ENCODE measurements at places on chromosomes 1 and 21.

DNA sequence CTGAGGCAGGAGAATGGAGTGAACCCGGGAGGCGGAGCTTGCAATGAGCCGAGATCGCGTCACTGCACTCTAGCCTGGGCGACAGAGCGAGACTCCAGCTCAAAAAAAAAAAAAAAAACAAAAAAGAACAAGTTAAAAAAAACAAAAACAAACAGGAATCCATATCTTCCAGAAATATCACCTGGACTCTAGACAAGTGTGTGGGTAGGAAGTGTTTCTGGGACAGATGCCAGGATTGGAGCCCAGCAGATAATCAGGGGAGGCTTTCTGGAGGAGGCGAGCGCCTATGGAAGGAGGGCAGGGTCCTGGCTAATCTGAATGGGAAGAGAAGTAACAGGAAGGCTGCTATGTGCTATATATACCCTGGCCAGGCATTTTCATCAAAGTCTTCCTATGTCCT lies 43.6 kb upstream of the SYNC start:
- DNase-seq, result no peak

DNA sequence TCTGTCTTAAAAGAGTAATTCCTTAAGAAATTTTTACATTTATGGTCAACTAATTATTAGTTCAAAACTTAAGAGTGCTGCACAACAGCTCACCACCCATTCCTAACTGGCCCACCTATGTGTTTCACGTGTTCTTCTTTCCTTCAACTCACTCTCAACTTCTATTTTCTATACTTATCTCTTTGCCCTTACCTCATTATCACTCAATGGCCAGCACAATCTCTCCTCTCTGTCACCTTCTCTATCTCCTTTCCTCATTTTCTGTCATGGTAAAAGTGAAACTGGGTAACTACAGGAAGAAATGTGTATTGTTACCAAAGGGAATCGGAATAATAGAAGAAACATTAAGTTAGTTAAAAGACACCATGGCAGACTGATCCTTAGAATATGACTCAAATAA lies 43.1 kb downstream of the DENND1B start:
- DNase-seq, result no peak

DNA sequence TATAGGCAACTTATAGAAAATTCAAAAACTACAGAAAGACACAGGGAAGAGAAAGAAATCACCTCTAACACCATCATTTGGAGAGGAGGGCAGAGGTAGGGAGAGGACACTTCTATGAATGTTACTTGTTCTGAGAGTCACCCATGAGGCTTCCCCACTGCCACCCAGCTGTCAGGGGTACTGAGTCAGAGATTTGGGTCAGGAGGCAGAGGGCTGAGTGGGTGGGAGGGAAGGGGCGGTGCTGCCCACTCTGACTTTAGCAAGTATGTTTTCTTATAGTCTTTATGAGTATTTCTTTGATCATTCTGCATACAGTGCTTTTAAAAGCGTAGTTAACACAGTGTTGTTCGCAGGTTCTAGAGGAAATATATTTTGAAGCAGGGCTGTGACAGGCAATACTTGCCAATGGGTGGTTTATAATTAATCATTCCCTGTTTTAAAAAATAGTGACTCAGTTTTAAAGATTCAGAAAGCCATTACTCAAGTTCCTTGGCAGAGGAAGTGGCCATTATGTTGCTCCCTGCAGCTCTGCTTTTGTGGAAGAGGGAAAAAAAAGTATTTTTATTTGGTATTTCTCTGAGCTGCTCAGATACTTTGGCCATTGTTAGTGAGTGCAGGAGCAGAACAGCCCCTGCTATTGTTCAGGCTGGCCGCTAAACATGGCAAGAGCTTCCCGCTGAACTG lies 18.3 kb downstream of the IL6R start:
- DNase-seq, result no peak

DNA sequence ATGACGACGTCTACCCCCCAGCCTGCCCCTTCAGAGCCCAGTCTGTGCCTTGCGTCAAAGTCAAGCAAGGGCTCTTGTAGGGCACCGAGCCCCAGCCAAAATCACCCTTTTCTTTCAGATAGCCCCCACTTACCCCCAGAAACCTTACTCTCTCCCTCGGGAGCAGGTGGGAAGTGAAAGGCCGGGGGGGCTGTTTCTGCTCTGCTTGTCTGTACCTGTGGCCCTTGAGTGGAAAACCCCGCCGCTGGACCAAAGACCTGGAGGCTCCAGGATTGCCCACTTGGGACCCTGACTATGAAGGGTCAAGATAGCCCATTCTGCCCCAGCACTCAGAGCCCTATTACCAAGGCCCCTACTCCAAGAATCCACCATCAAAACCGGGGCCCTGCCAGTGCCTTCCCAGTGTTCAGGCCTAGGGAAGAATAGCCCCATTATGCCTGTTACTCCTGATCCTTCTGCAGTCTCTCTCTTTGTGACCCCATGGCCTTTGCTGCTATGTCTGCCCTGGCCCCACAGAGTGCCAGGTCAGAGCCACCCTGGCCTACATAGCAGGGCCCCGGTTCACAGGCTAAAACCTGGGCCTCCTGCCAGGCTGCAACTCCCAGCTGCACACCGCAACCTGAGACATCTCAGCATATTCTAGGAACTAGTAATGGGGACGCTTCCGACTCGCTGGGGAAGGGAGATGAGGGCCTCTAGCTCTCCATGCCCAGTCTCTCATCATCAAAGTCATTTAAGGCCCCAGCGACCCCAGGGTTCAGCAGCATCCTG lies 22.2 kb upstream of the HPDL start:
- DNase-seq, result peak; percentile 61

GRCh38 chr1:41530411-41530810 lies 45.9 kb upstream of the EDN2 start:
- DNase-seq, result no peak

DNA sequence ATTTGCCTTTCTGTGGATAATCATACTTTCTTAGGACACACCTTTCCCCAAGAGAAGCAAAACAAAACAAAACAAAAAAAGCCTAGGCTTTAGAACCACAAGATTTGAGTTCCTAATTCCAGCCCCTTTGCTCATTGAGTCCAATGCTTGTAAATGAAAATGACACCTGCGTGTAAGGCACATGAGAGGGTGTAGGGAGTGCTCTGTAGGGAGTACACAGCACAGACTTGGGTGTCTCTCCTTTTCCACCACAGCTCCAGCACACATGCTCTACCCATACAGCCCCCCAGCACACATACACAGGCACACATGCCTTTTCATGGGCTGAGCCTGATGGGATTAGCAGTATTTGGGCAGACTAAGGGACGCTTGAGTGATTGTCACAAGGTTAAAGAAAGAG lies 9.2 kb upstream of the NGF start:
- no peak for DNase-seq

DNA sequence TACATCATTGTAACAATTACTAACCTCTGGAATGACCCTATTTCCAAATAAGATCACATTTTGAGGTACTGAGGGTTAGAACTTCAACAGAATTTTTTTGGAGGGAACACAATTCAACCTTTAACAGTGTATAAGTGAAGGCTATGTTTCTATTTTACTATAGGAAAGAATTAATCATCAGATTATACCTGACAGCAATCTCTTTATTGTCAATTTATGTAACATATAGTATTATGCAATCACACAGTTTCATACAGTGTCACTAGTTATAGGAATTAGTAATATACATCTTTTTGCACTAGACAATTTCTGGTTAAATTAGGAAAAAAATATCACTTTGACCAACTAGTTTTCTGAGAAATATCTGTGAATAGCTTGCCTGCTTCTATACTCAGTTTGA lies 59.1 kb downstream of the MSH4 start:
- no peak for DNase-seq

DNA sequence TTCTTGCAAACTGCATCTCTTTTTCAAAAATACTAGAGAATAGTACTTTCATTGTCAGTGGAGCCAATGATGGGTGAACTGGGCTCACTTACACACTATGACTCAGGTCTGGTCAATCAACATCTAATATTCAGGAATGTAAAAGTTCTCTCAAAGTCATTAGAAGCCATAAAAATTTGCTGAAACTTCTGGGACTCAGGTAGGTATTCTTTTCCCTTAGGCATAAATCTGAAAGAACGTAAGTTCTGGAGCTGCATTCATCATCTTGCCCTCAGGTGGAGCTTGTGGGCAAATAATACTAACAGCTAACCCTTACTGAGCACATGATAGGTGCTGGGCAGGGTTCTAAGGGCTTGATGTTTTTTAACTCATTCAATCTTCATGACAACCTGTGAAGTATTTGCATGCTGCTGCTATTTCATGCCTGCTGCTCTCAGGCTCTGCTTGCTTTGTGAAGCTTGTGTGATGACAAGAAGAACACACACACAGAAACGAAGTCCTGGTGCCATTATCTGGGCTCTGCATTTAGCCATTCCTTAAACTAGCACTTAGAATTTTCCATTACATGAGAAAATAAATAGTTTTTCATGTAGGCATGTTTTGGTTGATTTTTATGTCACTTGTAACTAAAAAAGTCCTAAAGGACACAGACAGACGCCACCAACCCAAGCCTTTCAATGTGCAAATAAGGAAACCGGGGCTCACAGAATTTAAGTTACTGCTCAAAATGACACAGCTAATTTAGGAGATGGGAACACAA lies 394.2 kb upstream of the LYPLAL1 start:
- DNase-seq, result no peak

- DNase-seq, result no peak
Observed at GRCh38 chr1:178417858-178418257, 78.9 kb downstream of the CLEC20A start.

DNA sequence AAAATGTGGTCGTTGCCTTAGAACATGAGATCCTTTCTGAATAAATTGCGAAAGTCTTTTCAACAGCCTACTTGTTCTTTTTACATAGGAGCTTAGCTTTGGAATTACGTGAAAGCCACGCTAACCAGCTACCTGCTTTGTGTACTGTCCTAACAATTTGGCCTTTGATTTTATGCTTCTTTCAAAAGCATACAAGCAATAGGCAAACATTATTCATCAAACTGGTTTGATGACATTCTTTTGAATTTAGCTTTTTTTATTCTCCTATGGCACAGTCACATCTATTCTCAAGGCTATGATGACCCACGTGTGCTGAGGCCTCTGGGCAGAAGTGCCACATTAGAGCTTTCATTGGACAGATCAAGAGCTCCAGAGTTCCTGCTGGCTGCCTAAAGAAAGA lies 178.0 kb upstream of the DPT start:
- DNase-seq, result no peak

GRCh38 chr1:201020040-201020591 lies 3.4 kb downstream of the KIF21B start:
- DNase-seq, result peak; percentile 70

DNA sequence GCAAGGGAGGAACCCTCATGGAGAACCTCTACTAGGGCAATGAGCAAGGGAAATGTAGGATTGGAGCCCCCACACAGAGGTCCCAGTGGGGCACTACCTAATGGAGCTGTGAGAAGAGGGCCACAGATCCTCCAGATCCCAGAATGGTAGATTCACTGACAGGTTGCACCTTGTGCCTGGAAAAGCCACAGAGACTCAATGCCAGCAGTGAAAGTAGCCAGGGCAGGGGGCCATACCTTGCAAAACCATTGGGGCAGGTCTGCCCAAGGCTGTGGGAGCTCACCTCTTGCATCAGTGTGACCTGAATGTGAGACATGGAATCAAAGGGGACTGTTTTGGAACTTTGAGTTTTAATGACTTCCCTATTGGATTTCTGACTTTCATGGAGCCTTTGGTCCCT lies 17.9 kb downstream of the CFH start:
- no peak for DNase-seq

- no peak for DNase-seq
Observed at GRCh38 chr1:17060306-17060749, 6.5 kb upstream of the SDHB start.

DNA sequence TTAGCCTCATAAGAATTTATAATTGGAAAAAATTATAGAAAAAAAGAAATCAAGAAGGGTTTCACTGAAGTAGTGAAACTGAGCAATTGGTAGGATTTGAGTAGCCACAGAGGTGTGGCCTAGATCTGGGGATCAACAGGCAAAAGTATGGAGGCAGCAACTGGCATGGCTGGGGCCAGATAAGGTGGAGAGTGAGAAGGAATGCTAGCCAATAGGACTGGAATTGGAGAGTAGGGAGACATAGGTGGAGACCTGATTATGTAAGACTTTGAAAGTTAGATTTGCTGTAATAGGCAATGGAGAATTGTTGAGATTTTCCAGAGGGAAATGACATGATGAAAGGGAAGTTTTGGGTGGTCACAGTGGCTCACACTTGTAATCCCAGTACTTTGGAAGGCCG lies 24.6 kb upstream of the CGN start:
- DNase-seq, result no peak

GRCh38 chr1:6831366-6831765 lies 46.1 kb downstream of the CAMTA1 start:
- no peak for DNase-seq

GRCh38 chr1:160708801-160709200 lies 2.8 kb downstream of the CD48 start:
- peak; percentile 75 for DNase-seq

DNA sequence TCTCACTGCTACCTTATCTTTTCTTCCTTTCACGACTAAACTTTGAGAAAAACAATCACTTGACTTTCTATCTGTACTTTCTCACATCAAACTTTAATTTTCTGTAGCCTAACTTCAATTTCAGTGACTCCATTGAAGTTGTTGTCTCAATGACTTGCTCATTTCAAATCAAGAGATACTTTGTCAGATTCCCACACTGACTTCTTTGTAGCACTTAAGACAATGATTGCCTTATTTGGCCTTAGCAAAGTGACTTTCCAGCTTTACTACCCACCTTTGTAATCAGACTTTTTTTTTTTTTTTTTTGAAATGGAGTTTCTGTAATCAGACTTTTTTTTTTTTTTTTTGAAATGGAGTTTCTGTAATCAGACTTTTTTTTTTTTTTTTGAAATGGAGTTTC lies 37.0 kb downstream of the AGO4 start:
- no peak for DNase-seq

DNA sequence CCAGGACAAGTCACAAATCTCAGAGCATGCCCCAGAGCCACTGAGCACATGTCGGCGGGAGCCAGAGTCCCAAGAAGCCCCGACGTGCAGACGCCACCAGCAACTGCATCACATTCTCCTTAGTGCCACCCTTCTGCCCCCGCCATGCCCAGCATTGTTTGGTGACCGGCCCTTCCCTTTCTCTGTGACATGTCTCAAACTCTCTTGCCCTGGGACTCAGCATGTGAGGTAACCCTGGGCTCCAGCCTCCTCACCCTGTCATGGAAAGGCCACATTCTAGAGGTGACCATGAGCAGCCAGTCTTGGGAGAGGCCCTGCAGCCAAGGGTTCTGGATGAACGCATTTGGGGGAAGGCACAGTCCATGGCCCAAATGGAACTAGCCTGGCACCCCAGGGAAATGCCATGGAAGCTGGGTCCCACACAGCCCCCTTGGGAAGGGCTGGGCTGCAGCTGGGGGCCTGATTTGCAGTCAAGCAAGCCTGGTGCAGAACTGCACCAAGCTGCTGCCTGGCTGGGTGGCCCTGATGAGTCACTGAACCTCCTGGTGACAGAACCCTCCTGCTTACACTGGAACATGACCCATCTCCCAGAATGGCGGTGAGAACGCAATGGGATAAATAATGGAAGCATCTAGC lies 94.4 kb downstream of the ITPKB start:
- DNase-seq, result no peak

GRCh38 chr1:66356605-66357004 lies 177.3 kb upstream of the SGIP1 start:
- no peak for DNase-seq

GRCh38 chr1:203340112-203340790 lies 10.7 kb downstream of the FMOD start:
- peak; percentile 73 for DNase-seq

GRCh38 chr1:55441489-55441888 lies 226.3 kb upstream of the USP24 start:
- DNase-seq, result no peak

All from activated CD8-positive, alpha-beta memory T cell treated with anti-CD3 and anti-CD28 coated beads for 24 hours (primary cell).